Activated T-helper 1 cell treated with anti-CD3 and anti-CD28 coated beads, Interleukin-2, amount 50 U/mL, for 16 hours (primary cell): ENCODE measurements at places on chromosomes 1 and 21.

- no peak for DNase-seq
Observed at GRCh38 chr1:181061487-181061886, 27.0 kb upstream of the IER5 start.

GRCh38 chr1:204909109-204909508 lies 38.4 kb downstream of the NFASC start:
- DNase-seq, result no peak

DNA sequence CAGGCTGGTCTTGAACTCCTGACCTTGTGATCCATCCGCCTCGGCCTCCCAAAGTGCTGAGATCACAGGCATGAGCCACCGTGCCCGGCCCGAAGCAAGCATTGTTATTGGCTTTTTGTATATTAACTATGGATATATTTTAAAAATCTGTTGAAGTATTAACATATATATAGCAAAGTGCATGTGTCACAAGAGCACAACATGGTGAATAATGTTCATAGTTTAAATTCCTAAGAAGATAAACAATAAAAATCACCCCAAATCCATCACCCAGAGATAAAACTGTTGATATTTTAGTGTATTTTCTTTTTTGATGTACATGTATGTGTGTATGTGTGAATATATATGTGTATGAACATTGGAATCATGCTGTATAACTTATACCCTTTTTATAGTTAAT lies 9.1 kb upstream of the FOXE3 start:
- DNase-seq, result no peak

DNA sequence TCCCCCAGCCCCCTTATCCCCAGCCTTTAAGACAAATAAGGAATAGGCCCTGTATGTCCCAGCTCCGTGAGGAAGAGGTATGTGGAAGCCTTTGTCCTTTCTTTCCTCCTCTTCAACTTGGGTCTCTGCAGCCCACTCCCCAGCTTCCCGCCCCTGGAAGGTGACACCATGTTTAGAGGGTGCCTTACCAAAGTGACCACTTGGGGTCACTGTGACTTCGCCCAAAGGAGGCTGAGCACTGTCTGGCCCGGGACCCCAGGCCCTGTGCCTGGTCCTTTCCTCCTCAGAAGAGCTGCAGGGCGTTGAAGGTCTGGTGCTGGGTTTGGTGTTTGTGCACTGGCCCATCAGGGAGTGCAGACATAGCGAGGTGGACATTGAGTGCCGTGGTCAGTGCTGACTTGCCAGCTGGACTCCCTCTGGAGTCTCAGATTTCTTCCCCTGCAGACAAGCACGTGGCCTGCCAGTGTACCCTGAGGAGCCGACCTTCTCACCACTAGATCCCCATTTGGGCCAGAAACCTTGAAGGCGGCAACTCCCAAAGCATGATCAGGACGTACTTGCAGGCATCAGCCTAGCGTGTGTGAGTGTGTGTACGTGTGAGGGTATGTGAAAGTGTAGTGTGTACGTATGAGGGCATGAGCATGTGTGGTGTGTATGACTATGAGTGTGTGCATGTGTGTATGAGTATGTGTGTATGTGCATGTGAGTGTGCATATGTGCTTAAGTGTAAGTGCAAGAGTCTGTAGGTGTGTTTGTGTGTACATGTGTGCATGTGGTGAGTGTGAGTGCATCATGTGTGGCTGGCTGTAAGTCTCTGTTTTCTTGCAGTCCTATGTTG lies 181.4 kb upstream of the KIAA0040 start:
- no peak for DNase-seq

DNA sequence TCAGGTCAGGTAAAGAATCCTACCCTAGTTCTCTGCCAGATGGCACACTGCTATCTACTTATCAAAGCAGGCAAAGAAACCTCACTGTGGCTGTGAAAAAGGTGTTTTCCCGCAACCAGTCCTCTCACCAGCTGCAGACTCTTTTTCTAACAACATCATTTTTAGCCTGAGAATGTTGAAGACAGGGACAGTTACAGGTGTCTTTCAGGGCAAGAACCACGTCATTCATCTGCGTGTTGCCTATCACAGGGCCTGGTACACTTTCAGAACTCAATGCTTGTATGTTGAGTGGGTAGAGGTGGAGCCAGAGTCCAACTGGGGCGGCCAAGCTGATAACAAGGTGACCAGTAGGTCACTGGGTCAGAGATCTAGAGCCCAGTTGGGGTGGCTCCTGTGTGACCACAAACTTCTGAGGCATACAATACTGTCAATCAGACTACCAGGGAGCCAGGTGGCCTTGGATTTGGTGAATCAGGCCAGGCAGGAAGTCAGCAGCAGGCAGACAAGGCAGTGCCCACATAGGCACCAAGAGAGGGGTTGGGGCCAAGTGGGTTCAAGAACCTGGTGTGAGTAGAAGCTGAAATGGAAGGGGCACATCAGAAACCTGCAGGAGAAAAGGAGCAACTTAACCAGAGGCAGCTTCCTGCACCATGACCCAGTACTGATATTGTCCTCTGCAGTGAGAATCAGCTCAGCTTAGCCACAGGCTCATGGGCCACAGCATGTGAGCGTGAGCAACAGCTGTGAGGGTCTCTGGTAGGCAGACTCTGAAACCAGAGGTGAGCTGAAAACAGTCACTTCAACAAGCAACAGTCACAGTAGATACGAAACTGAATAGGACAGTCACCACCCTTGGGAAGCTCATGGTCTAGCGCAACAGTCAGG lies 123.6 kb downstream of the DTL start:
- DNase-seq, result no peak

- DNase-seq, result no peak
Observed at GRCh38 chr1:158611916-158612315, 6.8 kb downstream of the OR10Z1 start.

DNA sequence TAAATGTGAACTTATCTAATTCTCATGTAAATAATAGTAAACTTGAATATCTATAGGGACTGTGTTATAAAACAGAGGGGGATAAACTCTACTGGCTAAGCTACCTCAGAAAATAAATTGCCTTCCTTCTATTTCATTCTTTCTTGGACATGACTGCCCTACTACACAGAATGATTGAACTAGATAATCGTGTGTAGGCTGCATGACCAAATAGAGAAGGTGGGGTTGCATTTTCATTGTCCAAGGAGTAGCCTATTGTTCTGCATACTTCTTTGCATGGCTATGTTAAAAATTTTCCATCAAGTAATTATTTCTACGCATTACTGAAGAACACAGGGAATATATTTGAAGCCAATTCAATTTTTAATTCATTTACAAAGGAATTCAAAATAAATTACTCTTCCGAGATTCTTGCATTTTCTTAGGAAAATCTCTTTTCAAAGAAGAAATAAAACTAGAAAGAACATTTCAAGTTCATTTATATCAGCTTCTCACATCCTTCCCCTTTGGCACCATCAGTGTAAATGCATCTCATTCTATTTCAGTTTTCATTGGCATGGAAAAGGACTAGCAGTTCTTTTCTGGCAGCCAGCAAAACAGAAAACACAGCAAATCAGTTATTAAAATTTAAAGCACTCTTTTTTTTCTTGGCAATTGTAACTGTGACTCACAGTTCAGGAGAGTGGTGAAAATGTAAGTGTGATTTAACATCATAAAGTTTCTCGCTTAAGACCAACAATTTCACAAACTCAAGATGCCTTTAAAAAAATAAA lies 714.7 kb downstream of the NCAM2 start:
- DNase-seq, result no peak

DNA sequence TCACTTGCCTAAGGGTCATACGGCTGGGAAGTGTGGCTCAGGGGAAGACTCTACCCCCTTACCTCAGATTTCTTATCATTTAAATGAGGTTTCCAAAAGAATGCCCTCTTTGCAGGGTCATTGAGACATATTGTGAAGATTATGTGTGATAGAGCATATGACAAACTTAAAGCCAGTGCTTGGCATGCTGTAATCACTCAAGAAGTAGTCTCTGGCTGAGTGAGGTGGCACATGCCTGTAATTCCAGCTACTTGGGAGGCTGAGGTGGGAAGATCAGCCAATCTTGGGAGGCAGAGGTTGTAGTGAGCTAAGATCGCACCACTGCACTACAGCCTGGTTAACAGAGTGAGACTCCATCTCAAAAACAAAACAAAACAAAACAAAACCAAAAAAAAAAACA lies 7.5 kb upstream of the LDLRAD2 start:
- DNase-seq, result no peak

- no peak for DNase-seq
Observed at GRCh38 chr1:211511947-211512346, 20.0 kb upstream of the RD3 start.

DNA sequence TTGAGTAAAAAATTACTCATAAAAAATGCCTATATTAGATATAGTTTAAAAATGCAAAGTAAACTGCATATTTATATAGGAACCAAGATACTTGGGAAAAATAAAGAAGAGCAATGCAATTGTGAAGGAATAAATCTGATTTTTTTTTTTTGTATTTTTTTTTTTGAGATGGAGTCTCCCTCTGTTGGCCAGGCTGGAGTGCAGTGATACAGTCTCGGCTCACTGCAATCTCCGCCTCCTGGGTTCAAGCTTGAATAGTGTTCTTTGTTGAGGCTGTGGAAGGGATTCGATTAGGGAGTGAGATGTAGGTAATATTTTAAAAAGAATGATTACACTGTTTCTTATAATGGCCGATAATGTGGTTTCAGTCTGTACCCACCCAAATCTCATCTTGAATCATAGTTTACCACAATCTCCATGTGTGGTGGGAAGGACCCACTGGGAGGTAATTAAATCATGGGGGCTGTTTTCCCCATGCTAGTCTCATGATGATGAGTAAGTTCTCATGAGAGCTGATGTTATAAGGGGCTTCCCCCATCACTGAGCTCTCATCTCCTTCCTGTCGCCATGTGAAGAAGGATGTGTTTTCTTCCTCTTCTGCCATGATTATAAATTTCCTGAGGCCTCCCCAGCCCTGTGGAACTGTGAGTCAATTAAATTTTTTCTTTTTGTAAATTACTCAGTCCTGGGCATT lies 1765.9 kb downstream of the PLA2G4A start:
- DNase-seq, result no peak

DNA sequence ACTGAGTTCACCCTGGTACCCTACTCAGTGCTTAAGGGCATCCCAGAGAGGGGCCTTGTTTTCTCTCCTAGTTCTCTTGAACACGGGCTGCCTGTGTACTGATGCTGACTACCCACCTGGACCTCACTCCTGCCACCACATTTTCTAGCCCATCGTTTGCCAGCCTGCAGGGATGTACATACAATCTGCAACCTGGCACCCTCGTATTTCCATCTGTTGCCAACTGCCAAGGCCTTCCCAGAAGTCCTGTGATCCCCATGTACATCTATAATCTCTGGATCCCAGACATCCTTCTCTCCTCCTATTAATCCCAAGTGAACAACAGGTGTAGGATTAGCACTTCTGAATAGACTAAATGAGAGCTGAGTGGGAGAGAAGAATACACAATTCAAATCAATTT lies 212.0 kb downstream of the SLC45A1 start:
- no peak for DNase-seq

- no peak for DNase-seq
Observed at GRCh38 chr21:31732597-31733550, 956 bp upstream of the SCAF4 start.

DNA sequence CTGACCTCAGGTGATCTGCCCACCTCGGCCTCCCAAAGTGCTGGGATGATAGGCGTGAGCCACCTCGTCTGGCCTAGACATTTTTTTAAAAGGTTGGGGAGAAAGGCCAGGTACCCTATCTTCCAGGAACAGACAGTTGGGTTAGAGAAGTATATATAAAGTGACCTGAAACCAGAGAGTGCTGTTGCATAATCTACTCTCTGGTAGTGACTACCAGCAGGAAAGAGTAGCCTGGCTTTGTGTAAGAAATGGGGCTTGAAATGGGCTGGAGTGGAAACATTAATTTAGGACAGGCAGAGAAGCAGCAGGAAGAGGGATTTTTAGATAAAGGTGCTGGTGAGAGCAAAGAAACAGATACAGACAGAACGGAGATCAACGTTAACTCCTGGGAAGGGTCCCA lies 125.8 kb upstream of the HOOK1 start:
- DNase-seq, result no peak
